ENCODE measurements at places on chromosomes 13 and 19.

DNA sequence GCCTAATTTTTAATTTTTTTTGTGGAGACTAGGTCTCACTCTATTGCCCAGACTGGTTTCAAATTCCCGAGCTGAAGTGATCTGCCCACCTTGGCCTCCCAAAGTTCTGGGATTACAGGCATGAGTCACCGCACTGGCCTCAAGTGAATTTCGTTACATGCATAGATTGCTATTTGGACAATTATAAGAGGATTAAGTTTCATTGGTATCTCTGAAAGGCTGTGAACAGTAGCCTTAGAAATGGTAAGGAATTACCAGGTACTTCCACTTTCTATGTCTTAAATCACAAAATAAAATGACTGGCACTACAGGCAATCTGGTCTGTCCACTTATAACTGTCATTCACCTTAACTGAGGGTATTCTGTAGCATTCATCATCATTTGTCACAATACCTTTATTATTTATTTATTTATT lies 2.9 kb upstream of the CCDC9 start:
- no peak for DNase-seq

GRCh38 chr13:28601581-28601980 lies 57.3 kb upstream of the POMP start:
- no peak for DNase-seq

DNA sequence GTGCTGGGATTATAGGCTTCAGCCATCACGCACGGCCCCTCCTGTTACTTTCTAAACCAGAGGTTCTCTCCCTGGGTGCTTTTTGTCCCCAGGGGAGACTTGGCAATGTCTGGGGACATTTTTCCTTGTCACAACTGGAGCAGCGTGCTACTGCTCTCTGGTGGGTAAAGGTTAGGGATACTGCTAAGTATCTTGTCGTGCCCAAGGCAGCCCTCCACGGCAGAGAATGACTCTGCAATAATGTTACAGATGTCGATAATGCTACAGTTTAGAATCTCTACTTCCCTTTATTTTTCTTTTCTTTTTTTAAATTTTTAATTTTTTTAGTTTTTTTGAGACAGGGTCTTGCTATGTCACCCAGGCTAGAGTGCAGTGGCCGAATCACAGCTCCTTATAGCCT lies 38.0 kb downstream of the ADGRE1 start:
- DNase-seq: no peak

DNA sequence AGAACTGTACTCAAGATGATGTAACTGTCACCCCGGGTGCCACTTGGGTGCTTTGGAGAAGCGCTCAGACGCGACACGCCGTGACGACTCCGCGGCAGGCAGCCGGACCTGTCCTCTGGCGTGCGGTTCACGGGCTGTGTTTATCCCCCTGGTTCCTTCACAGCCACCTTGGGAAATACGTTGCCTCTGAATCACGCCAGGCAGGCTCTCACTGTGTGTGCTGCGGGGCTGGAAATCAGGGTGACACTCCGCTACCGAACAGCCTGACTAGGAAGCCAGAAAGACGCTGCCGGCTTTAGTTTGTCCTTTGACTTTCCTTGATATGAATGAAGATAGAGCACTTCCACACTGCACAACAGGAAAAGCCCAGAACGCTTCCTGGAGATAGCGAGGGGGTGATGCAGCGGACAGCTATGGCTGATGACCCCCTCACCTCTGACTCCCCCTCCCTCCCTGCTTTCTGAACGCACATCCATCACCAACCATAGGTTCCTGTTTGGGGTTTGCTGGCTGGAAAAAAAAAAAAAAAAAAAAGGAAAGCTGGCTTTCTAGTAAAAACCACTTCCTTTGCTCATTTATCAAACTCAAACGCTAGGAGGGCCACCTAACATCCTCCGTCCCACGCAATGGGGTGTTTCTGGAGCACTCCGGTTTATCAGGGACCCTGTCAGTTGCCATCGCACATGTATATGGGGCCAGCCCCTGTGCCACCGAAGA lies 3.7 kb upstream of the GP6 start:
- DNase-seq: no peak

DNA sequence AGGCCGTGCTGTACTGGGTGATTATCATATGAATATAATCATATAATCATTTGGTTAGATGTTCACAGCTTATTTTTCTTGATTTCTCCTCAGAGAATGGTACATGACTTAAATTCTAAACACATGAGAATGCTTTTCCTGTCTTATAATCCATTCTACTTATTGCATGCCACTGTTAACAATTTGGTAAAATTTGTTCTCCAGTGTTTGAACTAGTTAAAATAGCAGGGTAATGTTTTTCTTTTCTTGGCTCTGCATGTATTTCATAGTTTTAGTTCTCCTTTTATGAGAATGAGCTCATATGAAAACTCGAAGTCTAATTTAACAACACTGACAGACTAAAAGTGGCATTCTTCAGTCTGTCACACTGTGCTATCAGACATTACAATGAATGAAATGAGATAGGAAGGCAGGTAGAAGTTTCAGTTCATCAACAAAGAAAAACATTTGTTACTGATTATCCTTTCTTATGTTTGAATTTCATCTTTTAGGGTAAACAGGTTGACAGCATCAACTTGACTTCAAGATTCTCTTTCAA lies 10.2 kb downstream of the SPRYD7 start:
- no peak for DNase-seq

DNA sequence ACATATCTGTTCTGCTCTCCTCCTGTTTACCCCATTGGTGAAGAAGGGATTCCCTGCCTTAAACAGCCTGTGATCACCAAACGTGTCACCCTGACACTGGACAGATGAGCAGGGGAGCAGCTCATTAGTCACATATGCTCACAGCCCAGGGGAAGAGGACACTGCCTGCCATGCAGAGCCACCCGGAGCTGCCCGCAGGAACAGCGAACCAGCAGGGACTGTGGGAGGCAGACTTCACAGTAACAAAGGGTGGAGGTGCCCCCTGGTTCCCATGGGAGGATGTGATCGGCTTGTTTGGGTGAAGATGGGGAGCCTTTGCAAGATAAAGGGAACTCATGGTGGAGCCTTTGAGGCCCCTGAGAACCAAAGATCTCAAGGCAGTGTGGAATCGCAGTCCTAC lies 88.6 kb upstream of the FARP1 start:
- DNase-seq: no peak

- no peak for DNase-seq
These were observed 145.0 kb downstream of the ABCC4 start for GRCh38 chr13:95156208-95156607.

- no peak for DNase-seq
These were observed 10.2 kb downstream of the PPP1R14A start for GRCh38 chr19:38245826-38246498.

DNA sequence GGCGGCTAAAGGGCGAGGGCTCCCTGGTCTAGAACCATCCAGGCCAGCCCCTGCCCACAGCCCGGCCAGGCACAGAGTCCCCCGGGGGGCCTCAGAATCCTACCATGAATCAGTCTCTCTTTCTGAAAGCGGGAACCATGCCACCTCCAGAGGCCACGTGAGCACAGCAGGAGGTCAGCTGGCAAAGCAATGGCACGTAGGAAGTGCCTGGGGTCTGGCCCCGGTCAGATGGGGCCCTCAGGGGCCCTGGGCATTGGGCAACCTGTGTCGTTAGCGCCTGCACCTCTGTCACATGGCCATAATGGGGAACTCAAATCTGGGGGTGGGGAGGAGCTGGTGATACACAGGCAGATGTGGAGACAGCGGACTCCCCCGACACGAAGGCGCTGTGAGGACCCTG lies 8.8 kb downstream of the MFSD12 start:
- no peak for DNase-seq

DNA sequence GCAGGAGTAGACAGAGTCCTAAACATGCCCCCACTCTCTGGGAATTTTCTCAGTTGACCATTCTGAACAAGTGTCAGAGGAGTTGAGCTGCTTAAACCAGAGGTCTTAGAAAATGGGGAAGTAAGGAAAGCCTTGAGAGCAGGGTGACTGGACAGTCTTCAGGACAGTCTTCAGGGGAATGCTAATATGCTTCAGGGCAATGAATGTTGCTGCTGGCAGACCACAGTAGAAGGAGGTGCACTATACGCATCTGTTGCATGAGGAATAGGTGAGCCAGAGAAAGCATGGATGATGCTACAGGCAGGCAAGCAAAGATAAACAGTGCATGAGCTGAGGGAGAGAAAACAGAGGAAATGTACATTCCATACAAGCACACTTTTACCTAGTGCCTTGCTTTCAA lies 196.6 kb upstream of the GPR12 start:
- DNase-seq: no peak

GRCh38 chr19:35341565-35342225 lies 6.0 kb upstream of the FFAR1 start:
- no peak for DNase-seq

GRCh38 chr19:27738569-27739193 lies 1474.3 kb downstream of the UQCRFS1 start:
- no peak for DNase-seq

- DNase-seq: no peak
These were observed 28.5 kb downstream of the FAAP24 start for GRCh38 chr19:33000510-33000909.
